IMR-90 (cell line): ENCODE measurements at places on chromosomes 16 and 17.

GRCh38 chr16:55151561-55152305 is 172.3 kb upstream of the IRX6 start:
- DNase-seq = no peak

DNA sequence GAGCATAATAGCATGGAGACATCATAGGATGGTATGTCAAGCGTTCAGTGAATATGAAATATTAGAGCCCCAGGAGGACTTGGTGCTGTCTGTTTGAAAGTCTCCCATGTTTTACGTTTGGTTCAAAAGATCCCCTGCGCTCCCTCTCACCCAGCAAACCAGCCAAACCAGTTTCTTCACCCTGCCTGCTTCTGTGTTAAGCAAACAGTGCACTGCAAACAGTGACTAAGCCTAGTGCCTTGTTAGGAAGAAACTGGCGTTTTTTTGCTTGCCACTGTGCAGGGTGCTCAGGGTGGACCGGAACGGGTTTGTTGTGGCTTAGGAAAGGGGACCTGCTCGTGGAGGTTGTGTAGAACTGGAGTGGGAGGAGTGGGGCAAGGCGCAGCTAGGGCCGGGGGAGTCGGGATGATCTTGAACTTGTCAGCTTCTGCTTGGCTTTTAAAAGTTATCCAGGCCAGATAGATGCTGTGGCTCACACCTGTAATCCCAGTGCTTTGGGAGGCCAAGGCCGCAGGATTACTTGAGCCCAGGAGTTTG is 7.7 kb downstream of the CDH1 start:
- peak; percentile 5 for DNase-seq

DNA sequence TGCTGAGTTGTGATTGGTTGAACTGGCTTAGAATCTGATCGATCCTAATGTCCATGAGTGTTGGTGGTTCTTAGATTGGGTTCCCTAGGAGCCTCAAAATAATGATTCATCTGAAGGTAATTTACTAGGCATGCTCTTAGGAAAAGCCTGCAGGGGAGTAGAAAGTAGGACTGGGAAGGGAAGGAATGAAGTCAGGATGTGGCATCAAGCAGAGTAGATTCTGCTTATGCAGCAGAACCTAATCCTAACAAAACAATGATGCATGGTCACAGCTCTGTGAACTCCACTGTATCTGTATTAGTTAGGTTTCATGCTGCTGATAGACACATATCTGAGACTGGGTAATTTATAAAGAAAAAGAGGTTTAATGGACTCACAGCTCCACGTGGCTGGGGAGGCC is 132.5 kb downstream of the HS3ST2 start:
- no peak for DNase-seq

- no peak for DNase-seq
Observed at GRCh38 chr16:78729687-78730086, 630.2 kb downstream of the WWOX start.

DNA sequence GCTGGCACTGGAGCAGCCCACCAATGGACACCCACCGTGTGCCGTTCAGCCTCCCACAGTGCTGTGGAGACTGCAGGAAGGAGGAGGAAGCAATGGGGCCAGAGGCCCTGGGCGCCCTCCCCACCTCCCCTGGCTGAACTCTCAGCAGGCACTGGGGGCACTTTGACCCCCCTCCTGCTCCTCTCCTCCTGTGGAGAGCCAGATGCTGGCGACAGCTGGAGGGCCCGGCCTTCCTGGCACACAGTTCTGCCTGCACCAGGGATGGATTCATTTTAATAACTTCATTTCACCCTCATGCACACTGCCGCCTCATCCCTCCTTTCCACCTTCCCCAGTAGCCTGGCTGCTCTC is 6.0 kb downstream of the NXPH3 start:
- no peak for DNase-seq

GRCh38 chr16:20897253-20897897 is 2.8 kb downstream of the DCUN1D3 start:
- DNase-seq = peak; percentile 71

- no peak for DNase-seq
Observed at GRCh38 chr16:50378417-50378816, 9.6 kb upstream of the BRD7 start.

- DNase-seq = peak; percentile 34
Observed at GRCh38 chr16:22948603-22949368, 134.8 kb downstream of the HS3ST2 start.

DNA sequence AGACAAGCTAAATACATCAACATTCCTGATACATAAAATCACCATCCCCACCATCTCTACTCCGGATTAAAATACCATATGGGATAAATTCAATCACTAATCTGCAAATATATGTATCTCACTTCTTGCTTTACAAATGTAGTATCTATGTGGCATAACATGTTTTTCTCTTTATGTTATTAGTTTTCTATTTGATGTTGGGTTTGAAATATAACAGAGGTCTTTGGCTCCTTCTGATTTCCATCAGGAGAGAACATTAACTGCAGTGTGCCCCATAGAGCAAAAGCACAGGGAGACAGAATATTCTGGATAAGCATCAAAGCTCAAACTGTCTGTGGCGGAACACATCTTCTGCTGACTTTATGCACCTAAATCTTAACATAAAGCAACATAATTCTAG is 547.2 kb upstream of the CDH8 start:
- DNase-seq = no peak

DNA sequence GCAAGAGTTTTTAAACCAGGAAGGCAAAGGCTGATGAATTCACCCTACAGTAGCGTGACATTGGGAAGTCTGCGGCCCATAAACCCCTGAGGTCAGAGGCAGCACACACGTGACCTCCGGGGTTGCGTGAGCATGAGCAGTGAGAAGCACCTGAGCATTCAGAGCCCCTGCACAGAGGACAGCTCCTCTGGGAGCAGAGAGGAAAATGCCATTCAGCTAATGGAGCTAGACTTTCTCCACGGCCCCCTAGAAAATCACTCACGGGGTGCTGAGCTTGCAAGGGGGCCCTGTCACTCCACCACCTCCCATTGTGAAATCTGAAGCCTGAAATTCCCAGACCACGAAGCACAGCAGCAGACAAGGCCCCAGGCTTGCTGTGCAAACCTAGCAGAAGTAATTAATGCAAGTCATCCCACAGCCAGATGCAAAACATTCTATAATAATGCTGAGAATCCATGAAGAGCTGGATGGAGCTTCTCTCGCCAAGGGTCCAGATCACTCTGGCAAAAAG is 114.9 kb upstream of the RCVRN start:
- no peak for DNase-seq

- DNase-seq = peak; percentile 55
Observed at GRCh38 chr16:14452066-14452465, 178.0 kb downstream of the PARN start.

- peak; percentile 50 for DNase-seq
Observed at GRCh38 chr16:87317750-87318644, 805 bp upstream of the C16orf95 start.

DNA sequence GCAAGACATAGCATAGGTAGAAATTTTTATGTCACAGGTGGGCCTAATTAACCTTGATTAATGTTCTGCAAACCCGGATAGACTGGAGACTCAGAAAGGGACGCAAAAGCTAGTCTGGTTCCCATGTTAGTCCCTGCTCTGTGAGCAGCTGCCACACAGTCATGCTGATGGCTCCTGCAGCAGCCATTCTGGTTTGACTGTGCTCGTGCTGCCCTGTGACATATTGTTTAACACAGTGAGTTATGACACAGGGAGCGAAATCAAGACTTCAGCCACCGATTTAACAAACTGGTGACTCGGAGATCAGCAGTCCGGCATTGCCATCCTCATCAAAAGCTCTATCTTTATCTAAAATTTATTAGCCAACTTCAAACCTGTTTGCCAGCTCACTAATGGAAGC is 169.8 kb downstream of the WWOX start:
- DNase-seq = no peak

DNA sequence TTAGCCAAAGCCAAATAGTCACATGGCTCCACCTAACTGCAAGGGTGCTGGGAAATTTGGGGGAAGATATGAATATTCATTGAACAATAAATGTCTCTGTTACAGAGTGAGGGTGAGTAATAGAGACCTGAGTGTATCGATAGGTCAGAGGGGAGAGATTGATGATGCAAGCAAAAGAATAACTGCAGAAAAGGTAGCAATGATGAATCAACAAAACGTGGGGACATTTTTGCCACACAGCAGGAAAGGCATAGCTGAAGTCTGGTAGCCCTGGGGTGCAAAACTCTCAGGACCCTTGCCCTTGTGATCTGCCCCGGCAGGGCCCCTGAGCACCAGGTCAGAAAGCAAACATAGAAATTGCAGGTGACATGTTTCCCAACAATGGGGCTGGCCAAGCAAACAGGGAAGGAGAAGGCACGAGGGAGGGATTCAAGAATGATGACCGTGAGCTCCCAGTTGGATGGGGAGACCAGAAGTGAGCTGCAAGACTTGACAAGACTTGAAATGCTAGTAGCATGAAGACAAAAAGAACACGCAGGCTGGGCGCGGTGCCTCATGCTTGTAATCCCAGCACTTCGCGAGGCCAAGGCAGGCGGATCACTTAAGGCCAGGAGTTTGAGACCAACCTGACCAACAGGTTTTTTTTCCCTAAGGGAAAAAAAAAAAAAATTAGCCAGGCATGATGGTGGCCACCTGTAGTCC is 12.7 kb upstream of the HERPUD1 start:
- DNase-seq = no peak

DNA sequence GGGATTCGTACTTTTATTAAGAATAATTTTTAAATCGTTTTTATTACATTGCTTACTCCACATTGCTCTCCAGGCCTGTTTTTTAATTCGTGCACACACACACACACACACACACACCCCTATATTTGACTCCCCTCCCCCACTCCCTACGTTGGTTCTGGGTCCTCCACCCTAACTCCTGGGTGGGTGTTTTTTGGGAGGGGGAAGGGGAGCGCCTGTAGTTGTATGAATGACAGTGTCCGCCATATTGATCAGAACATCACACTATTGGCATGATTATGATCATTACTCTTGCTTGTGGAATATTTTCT is 1.3 kb downstream of the GNAO1 start:
- no peak for DNase-seq

DNA sequence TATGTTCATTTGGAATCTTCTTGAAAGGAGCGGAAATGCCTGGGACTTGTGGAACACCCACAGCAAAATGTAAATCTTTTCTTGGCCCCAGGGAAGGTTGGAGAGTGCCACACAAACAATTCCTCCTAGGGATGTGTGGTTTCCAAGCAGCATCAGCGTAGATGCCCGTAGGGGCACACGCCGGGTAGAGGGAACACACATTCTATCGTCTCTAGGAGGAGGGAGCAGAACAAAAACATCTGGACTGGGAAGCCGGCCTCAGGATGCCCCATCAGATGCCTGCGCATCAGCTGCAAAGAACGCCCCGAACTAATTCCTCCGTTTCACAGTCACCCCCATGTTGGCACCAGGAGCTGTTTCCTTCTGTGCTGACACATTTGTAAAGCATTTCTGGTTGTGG is 357.9 kb upstream of the ZFHX3 start:
- DNase-seq = no peak

DNA sequence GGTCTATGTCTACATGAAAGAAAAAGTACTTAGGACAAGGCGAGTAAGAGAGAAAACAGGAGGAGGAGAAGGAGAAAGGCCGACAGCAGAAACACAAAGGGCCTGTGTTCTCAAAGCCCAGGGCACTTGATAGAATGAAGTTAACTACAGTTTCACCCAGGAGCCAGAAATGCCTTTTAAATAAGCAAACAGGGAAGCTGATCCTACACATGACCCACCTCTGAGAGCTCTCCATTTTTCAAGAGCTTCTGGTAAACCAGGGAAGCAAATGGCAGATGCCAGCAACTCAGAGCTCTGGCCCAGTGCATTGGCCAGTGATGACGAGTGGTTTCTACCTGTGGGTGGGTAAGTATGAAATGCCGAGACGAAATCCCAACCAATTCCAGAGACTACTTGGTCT is 163.4 kb downstream of the ZFHX3 start:
- DNase-seq = no peak

- peak; percentile 72 for DNase-seq
Observed at GRCh38 chr16:57422026-57422944, 17.7 kb downstream of the CCL17 start.

DNA sequence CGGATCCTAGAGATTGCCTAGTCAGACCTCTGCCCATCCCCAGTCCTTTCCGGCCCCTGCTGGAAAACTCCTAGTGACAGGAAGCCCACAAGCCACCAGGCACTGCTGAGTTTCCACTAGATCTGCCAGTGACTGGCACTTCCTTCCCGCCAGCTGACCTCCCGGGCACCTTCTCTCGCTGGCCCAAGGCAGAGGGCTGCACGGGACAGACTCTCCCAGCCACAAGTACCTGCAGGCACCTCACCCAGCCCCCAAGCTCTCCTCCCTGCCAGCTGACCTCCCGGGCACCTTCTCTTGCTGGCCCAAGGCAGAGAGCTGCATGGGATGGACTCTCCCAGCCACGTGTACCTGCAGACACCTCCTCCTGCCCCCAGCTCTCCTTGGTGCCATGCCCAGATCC is 66.3 kb upstream of the DOC2B start:
- DNase-seq = no peak

GRCh38 chr17:76004750-76005262 is 4.2 kb downstream of the CDK3 start:
- DNase-seq = peak; percentile 58

DNA sequence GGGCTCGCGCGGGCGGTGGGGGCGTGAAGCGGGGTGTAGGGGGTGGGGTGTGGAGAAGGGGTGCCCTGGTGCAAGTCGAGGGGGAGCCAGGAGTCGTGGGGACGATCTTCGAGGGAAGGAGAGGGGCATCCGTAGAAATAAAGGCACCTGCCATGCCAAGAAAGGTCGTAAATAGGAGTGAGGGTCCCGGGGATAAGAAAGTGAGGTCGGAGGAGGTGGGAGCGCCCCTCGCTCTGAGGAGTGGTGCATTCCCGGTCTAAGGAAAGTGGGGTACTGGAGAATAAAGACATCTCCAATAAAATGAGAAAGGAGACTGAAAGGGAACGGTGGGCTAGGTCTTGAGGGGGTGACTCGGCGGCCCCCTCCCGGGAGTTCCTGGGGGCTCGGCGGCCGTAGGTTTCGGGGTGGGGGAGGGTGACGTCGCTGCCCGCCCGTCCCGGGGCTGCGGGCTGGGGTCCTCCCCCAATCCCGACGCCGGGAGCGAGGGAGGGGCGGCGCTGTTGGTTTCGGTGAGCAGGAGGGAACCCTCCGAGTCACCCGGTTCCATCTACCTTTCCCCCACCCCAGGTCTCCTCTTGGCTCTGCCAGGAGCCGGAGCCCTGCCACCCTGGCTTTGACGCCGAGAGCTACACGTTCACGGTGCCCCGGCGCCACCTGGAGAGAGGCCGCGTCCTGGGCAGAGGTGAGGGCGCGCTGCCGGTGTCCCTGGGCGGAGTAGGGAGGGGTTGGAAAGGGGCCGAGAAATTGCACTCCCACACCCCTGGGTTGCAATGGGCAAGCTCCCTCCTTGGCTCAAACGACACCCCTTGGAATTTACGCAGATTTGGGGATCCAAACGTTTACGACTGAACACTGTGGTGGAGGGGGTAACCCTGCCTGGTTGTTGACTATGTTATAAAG is 888 bp downstream of the CDH1 start:
- DNase-seq = no peak

DNA sequence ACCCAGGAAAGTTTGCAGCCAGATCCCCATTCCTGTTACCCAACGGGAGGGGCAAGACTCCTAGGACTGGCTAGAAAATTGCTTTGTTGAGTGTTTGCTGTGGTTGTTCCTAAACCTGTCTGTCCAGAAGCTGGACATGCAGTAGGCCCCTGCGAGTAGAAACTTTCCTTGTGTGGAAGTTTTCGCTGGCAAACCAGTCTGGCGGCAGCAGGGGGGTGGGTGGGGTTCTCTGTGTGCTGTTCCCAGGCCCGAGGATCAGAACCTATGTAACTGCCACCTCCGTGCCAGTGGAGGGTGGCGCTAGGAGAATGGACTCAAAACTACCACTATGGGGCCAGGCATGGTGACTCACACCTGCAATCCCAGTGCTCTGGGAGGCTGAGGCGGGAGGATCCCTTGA is 9.2 kb downstream of the SGSM2 start:
- no peak for DNase-seq

GRCh38 chr16:74736531-74737157 is 36.0 kb upstream of the MLKL start:
- no peak for DNase-seq
